Stimulated activated CD8-positive, alpha-beta memory T cell treated with anti-CD3 and anti-CD28 coated beads, Interleukin-7, amount 100 ng/mL, for 1 hour (primary cell): ENCODE measurements at places on chromosomes 7 and 10.

DNA sequence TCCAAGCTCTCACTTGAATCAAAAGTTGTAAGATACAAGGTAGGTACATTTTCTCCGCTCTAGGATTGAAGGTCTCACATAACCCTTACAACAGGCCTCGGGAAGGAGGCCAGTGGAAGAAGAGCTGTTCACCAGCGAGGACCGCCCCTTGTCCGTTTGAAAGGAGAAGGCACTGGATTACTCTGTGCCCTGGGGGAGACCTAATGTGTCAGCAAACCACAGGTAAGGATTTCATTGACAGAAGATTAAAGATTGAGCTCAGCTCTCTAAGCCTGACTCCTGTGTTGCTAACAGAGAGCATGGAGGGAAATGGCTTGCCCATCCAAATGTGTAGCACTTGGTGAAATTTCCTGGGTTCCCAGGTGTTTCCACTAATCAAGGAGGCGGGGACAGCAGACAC, 81.2 kb downstream of the SLC16A9 start:
- no peak for DNase-seq

- DNase-seq = no peak
Observed at GRCh38 chr7:156673454-156673853, 32.9 kb downstream of the RNF32 start.

GRCh38 chr10:12710594-12711349, 290.7 kb downstream of the CCDC3 start:
- peak; percentile 67 for DNase-seq

GRCh38 chr7:51261117-51261835, 55.3 kb downstream of the COBL start:
- no peak for DNase-seq

DNA sequence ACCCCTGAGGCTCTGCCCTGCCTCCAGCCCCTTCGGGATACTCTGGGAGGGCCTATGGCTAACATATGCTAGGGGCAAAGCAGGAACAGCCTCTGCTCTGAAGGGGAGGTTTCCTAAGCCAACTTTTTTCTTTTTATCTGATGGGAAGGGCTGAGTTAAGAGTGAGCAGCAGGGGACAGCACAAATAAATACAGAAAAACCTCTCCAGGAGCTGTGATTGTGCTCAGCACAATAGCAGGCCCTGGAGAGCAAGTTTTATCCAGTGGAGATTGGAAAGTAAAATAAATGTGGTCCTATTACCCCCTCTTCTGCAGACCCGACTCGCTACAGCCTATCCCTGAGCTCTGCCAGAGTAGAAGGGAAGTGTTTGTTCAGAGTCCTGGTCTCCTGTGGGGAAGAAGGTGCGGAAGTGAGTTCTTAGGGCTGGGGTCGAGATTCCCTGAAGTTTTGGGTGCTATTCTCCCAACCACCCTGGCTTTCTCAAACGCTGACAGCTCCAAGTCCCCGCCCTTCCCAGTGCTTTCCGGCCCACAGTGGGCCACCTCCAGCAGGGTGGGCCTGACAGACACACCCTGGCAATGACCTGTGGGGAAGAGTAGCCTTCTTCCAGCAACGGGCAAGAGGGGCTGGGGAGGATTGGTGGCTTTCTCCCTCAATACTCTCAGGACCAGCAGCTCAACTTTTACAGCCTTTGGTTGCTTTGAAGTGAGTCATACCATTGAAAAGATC, 23.0 kb upstream of the AFAP1L2 start:
- no peak for DNase-seq

GRCh38 chr7:37833107-37833817, 15.1 kb upstream of the NME8 start:
- DNase-seq = no peak

DNA sequence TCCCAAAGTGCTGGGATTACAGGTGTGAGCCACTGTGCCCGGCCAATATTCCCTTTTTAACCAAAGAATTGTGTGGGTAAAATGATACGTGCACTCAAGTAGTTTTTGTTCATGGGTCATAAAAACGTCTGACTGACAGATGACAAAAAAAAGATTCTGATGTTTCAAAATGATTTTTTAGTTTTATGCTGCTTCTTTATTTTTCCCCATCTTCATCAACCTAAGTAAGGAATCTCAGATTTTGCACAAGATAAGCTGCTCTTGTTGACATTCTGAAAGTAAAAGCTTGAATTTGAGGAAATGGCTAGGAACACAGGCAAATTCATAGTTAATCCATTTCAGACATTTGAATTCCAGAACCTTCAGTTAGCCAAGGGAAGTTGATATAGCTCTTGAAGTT, 526.1 kb upstream of the NRP1 start:
- no peak for DNase-seq

- no peak for DNase-seq
Observed at GRCh38 chr10:11177381-11177780, 159.7 kb downstream of the CELF2 start.

GRCh38 chr10:21733710-21734109, 199.7 kb downstream of the MLLT10 start:
- no peak for DNase-seq

DNA sequence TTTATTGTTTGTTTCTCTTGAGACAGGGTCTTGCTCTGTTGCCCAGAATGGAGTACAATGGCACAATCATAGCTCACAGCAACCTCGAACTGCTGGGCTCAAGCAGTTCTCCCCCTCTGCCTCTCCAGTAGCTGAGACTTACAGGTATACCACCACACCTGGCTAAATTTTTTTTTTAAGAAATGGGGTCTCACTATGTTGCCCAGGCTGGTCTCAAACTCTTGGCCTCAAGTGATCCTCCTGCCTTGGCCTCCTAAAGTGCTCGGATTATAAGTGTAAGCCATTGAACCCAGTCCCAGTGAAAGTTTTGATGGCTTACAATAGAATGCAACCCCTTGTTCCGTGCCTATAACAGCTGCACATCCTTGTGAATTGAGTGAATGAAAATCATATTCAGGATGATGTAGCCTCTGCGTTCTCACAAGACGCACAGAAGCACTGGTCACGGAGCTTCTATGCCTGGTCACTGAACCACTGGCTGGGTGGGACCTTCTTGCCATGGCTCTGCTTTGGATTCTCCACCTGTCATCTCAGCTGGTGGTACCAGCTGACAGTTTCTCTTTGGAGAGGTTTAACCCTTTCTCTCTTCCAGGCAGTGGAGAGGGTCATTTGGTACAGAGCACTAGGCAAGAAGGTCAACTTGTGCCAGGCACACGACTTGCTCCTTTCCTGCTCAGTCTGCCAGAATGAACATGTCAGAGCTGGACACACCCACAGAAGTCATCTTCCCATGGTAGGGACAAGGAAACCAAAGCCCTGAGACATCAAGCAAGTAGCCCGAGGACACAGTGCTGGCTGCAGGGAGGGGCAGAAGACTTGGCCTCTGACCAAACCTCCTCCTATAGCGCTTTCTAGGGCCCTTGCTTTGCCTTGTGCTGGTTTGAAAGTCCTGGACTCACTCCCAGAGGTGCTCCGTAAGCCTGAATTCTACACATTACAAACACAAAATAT, 89.6 kb downstream of the ATXN7L1 start:
- DNase-seq = no peak
